ENCODE measurements at places on chromosomes 7 and 10. TPM values are rescaled to one million over a fixed set of nuclear protein-coding genes. Genes with fewer than 3 reads are reported as not detected.

DNA sequence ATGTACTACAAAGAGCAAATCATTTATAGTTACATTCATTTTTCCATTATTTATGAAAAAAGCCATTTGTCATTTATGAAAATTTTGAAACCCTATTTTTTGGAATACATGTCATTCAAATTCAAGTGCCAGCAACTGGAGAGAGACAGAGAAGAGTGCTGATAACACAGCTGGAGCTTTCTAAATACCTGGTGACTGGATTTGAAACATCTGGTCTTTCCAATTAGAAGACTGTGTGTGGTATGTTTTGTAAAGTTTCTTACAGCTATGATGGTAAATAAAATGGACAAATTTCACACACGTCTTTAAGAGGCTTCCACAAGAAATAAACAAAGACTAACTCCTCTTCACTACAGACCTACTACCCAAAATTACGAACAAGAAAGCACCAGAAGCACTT is 56.8 kb downstream of the CHCHD3 start:
- DNase-seq: no peak

Gene MRLN
- not detected for total RNA-seq

- no peak for DNase-seq
Measured at GRCh38 chr10:120600871-120601649, 144.0 kb downstream of the PLPP4 start.

Gene GNGT1
- total RNA-seq: not detected

GRCh38 chr7:7771452-7771851 is 53.0 kb upstream of the RPA3 start:
- DNase-seq: no peak

DNA sequence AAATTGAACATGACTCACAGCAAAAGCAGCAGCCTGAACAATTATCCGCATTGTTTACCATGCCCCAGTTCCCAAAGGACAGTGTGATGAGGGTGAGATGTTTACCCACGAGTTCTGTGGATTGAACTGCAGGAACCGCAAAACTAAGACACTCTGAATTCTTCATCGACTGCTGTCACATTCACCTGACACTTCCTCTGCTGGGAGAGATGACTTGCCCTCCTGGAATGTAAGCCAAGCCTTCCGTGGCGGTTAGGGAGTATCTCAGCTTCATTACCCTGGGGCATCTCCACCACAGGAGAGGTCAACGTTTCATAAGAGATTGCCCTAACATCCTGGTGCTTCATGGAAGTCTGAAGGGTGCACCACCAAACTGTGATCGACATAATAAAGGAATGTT is 374.6 kb upstream of the ADARB2 start:
- DNase-seq: no peak

Gene XRCC2
- 1.8 TPM for total RNA-seq

Gene ZNF365
- total RNA-seq: not detected

Gene NPC1L1
- not detected for total RNA-seq

Gene EN2
- not detected for total RNA-seq

GRCh38 chr7:2142386-2142785 is 90.4 kb downstream of the MAD1L1 start:
- no peak for DNase-seq

Gene INMT
- total RNA-seq: 6.4 TPM

Gene SLC39A12
- not detected for total RNA-seq

DNA sequence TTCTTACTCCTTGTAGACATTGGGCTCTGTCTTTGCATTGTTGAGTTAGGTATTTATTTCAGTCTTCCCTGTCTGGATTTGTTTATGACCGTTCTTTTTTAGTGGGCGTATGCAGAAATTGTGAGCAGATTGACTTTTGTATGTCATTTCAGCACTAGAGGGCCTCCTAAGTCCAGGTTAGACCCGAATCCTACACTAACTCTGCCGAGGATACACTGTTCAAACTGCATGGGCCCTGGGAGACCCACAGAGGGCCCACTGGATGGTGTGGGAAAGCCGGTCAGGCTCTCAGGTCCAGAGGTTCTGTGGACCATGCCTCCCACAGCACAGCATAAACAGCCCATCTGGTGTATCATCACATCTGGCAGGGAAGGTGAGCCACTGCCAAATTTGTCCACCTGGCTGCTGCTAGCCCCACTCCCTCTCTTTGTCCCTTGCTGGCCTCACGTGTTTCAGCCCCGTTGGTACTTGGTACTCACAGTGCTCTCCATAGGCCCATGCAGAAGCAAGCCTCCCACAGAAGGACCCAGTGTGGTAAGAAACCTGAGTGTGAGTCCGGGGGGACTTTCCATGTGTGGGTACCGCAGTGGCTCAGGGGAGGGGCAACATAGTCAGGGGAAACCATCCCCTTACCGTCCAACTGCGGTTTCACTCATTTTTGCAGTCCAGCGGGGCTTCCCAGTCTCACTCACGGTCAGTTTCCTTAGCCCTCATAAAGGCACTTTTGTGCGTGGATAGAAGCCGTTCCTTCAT is 112.8 kb downstream of the APBB1IP start:
- DNase-seq: no peak

DNA sequence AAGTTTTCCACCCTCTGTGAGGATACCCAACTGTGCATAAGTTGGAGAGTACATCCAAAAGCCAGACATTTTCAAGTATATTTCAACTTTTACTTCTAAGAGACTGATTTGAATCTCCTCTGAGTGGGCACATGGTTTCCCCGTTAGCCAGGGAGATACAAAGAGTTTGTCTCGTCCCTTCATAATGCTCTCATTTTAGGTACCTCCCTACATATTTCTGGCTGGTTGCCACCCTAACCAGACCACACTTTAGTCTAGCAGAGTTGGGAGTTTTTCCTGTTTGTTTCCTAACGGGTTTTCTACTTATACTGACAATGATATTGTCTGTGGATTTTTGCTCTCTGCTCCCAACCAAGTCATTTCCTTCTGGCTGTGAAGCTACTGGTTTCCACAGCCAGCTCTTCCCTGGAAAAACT is 180.3 kb downstream of the CCDC71L start:
- no peak for DNase-seq

- DNase-seq: no peak
Measured at GRCh38 chr7:3429981-3430380, 128.9 kb downstream of the SDK1 start.

DNA sequence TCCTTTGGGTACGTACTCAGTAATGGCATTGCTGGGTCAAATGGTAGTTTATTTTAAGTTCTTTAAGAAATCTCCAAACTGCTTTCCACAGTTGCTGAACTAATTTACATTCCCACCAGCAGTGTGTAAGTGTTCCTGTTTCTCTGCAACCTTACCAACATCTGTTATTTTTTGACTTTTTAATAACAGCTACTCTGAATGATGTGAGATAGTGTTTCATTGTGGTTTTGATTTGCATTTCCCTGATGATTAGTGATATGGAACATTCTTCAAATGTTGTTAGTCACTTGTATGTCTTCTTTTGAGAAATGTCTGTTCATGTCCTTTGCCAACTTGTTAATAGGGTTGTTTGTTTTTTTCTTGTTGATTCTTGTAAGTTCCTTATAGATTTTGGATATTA is 558.9 kb downstream of the SH2D4B start:
- no peak for DNase-seq

DNA sequence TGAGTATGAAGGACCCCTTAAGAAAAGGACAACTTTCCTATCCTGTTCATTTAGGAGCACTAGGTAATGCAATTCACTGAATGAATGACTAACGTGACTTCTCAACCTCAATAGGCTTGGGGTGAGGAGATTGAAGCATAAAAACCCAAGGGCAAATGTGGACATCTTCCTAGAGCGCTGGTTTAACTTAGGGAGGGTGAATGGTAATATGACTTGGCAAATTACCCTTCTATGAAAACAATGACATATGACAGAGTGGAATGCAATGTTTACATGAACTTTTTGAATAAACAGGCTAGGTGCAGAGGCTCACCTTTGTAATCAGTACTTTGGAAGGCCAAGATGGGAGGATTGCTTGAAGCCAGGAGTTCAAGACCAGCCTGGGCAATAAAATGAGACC is 83.9 kb upstream of the ANK3 start:
- DNase-seq: no peak

Gene NKX1-2
- not detected for total RNA-seq

- DNase-seq: no peak
Measured at GRCh38 chr7:148772297-148773089, 73.8 kb downstream of the CUL1 start.

Gene SPDYE3
- total RNA-seq: not detected

Gene PDE6C
- total RNA-seq: not detected

GRCh38 chr7:50314836-50315592 is 10.5 kb downstream of the IKZF1 start:
- DNase-seq: no peak

Gene ASAH2
- 3.5 TPM for total RNA-seq

DNA sequence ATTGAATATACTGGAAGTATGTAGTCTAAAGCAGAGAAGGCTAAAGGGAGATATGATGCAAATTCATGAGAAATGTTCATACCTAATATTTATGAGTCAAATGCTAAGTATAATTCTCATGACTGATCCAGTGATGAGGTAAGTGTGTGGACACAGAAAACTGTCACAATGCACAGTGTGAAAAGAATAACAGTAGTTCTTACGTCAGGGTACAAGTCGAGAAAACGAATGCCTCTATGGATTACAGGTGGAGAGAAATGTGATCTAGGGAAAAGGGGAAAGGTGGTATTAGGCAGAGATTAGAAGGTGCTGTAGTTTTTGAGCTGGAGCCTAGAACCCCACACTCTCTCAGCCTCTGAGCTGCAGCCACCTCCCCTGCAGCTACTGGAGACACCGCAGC is 542.0 kb downstream of the CNTNAP2 start:
- DNase-seq: no peak

Gene PRF1
- not detected for total RNA-seq

- no peak for DNase-seq
Measured at GRCh38 chr7:22858640-22859561, 36.3 kb upstream of the TOMM7 start.

- peak; percentile 32 for DNase-seq
Measured at GRCh38 chr10:70192326-70192968, 22.1 kb upstream of the SAR1A start.

- DNase-seq: no peak
Measured at GRCh38 chr7:13262929-13263530, 575.6 kb downstream of the ARL4A start.

DNA sequence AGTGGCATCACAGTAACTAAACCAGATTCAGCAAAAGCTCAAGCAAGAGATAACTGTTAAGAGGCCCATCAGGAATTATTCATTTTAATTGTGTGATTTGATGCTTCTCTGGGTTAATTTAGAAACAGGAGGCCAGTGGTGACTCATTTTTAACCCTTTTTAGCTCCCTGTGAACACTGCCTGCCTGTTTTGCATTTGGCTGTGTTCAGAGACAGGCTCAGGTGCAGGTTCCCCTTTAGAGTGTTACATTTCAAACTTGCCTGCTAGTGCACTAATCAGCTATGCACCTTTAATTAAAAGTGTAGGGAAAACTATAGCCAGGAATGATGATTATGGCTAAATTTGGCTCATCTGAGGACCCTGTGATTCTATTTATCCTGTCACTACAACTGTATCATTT is 6.5 kb downstream of the STAMBPL1 start:
- DNase-seq: no peak

- no peak for DNase-seq
Measured at GRCh38 chr10:50613726-50614443, 9.9 kb downstream of the SGMS1 start.

DNA sequence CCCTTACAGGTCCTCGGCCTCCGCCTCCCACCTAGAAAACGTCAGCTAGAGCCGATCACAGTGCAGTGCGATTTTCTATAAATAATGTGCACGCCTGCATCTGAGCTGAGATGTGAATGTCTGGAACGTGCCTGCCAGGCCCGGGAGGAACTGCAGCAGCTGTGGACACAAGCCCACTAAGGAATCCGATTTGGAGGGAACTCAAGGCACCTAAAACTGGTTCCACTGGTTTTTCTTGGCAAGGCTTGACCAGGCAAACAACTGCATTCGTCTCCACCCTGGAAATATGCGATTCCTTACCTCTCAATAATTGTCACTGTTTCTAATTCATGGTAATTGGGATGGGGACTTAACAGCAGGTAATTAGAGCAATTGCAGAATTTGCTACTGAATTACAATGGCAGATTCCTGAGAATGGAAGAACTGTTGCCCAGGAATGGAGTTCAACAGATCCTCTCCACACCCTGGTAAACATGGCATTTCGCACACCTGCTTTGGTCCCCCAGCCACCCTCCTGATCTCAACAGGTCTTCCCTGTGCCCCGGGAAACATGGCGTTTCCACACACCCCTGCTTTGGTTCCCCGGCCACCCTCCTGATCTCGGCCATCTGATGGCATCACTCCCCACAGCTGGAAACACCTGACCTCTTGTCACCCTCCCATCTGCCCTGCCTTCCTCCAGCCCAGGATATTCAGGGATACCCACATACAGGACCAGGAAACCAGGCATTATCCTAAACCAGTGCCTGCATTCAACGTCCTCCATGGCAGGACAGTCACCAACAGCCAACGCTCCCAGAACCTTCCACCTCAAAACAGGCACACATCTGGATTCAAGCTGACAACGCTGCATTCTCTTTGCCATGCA is 76.0 kb downstream of the DIP2C start:
- peak; percentile 85 for DNase-seq

Gene FANK1
- total RNA-seq: 13.3 TPM

DNA sequence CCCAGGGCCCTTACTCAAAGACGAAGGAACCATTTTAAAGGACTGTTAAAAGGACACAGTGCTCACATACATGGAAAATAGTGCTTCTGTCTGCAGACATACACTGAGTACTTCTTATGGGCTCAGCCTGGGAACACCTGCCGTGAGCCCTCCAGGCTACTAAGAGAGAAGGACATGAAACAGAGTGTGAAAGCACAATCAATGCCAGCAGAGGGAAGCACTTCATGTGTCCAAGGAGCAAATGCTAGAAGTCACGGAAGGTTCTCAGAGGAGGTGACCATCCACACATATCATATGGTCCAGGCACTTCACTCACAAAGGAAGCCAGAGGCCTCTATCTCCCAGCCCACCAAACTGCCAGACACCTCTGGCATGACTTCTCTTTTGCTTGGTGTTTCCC is 15.5 kb downstream of the ELMO1 start:
- DNase-seq: no peak

Gene BAIAP2L1
- 53.0 TPM for total RNA-seq

GRCh38 chr10:122348512-122348911 is 26.0 kb upstream of the PLEKHA1 start:
- no peak for DNase-seq

Gene GIMAP4
- not detected for total RNA-seq

GRCh38 chr10:91339729-91340128 is 70.4 kb upstream of the HECTD2 start:
- no peak for DNase-seq

Gene CEP55
- not detected for total RNA-seq

Gene HMX3
- not detected for total RNA-seq

Gene TMEM176A
- total RNA-seq: 42.0 TPM

GRCh38 chr7:88610942-88611341 is 148.6 kb upstream of the ZNF804B start:
- DNase-seq: no peak
